ENCODE measurements at places on chromosomes 2 and 18. TPM values are rescaled to one million over a fixed set of nuclear protein-coding genes. Genes with fewer than 3 reads are reported as not detected.

Gene GRHL1
- 1.4 TPM for total RNA-seq

Gene SPATA3
- total RNA-seq, result not detected

Gene ANKMY1
- total RNA-seq, result 25.1 TPM

Gene NCKAP5
- not detected for total RNA-seq

Gene TDRD15
- not detected for total RNA-seq

Gene OSR1
- not detected for total RNA-seq

Gene IL1RL2
- not detected for total RNA-seq

Gene COQ10B
- total RNA-seq, result 20.8 TPM

Gene RAB3GAP1
- total RNA-seq, result 26.6 TPM

Gene ESPNL
- 0.07 TPM for total RNA-seq

Gene SULT1C4
- total RNA-seq, result not detected

Gene PDCL3
- total RNA-seq, result 42.5 TPM

Gene ZSWIM2
- not detected for total RNA-seq

Gene RRM2
- total RNA-seq, result 374 TPM

Gene SH3BP4
- 0.05 TPM for total RNA-seq

Gene DSG4
- not detected for total RNA-seq

Gene GDF7
- total RNA-seq, result 0.11 TPM

Gene TNP1
- total RNA-seq, result not detected

Gene ALPP
- total RNA-seq, result not detected

Gene DNAH7
- not detected for total RNA-seq

Gene FRZB
- total RNA-seq, result not detected

Gene CFAP65
- total RNA-seq, result not detected

Gene PCARE
- total RNA-seq, result not detected

Gene ALPI
- total RNA-seq, result not detected

Gene MAL
- 101 TPM for total RNA-seq

Gene MATN3
- not detected for total RNA-seq

Gene C2orf69
- 17.6 TPM for total RNA-seq

Gene NPC1
- total RNA-seq, result 29.0 TPM

Gene ARHGAP25
- total RNA-seq, result 39.9 TPM

Gene CCDC141
- total RNA-seq, result 4.2 TPM
